ENCODE measurements at places on chromosomes 3 and 15. TPM values are rescaled to one million over a fixed set of nuclear protein-coding genes. Genes with fewer than 3 reads are reported as not detected.

Gene CLDN16
- polyA plus RNA-seq, result 0.07 TPM

Gene ACTC1
- polyA plus RNA-seq, result 8,941 TPM

Gene SERINC4
- polyA plus RNA-seq, result not detected

Gene HTR3E
- polyA plus RNA-seq, result not detected

Gene CEMIP
- polyA plus RNA-seq, result 1.9 TPM

Gene GPR149
- 0.17 TPM for polyA plus RNA-seq

DNA sequence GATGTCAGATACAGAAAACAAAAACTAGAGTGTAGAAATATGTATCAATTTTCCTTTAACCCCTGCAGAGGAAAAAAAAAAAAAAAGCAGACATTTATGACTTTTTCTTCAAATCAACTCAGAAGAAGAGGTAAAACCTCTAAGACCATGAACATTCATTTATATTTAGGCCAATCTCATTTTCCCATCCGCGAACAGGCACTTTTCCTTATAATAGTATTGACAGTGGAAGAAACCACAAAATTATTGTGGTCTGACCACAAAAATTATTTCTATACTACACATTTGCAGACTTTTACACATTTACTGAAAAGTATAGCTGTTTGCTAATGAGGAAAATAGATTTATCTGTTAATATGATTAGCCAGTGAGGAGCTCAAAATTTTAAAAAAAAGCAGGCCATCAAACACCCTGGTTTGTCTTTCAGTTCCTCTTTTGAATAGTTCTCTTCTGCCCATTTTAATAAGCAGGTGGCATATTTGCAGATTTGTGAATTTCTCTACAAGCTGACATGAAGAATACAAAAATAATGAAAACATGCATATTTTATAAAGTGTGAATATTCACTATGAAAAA, 5.7 kb downstream of the OSBPL11 start:
- DNase-seq, result no peak

DNA sequence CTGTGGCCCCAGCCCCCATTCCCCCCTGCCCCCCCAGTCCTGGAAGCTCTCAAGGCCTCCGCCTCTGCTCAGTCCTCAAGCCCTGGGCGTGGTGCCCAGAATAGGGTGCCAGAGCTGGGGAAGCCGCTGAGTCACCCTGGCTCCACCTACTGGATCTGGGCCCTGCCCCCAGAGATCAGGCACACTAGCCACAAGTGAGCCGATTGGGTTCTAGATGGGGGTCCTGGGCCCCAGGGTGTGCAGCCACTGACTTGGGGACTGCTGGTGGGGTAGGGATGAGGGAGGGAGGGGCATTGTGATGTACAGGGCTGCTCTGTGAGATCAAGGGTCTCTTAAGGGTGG, 5.7 kb downstream of the EIF4G1 start:
- DNase-seq, result peak; percentile 89

DNA sequence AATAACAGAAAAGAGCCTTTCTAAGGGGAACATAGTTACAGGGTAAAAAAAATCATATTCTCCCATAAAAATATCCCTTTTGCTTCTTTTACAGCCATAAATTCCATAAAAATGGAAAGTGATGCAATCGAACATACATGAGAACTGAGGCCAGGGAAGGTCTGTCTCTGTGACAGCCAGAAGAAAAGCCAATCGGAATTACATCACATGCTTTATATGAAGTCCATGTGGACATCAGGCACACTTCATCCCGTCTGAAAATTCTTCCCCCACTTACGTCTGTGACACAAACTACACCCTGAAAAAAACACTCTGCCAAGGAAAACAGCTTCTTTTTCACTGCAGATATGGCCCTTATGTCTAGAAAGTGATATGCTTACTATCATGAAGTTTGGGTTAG, 323.5 kb downstream of the ERC2 start:
- DNase-seq, result peak; percentile 90

- no peak for DNase-seq
These were observed 50.7 kb upstream of the AGBL1 start for GRCh38 chr15:86028961-86029360.

DNA sequence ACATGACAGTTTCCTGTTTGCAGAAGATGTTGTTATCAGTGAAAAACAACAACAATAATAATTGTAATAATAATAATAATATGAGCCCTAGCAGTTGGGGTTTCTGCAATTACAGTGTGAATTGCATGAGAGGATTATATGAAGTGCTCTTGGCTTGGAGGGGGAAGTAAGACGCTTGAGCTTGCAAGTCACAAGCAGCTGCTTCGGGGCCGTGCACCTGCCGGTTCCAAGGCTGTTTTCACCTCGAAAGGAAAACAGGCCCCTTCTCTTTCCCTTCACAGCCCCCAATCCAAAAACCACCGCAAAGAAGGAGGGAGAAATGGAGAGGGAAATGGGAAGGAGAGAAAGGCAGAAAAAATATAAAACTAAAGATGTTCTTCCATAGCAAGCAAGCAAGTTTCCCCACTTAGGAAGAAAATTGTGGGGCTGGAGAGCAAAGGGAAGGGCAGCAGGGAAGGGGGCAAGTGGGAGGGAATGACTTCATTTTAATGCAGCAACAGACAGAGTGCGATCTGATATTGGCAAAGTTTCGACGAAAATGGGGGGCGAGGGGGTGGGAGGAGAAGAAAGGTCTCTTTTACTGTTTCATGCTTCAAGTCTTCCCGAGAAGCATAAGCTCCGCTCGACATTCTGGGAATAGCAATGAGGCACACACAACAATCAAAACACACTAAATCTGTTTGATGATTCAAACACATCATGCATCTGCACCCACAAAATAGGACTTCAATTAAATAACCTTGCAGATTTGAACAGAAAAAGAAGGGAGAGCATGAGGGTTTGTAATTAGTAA, 284.2 kb upstream of the ATP11B start:
- DNase-seq, result no peak

DNA sequence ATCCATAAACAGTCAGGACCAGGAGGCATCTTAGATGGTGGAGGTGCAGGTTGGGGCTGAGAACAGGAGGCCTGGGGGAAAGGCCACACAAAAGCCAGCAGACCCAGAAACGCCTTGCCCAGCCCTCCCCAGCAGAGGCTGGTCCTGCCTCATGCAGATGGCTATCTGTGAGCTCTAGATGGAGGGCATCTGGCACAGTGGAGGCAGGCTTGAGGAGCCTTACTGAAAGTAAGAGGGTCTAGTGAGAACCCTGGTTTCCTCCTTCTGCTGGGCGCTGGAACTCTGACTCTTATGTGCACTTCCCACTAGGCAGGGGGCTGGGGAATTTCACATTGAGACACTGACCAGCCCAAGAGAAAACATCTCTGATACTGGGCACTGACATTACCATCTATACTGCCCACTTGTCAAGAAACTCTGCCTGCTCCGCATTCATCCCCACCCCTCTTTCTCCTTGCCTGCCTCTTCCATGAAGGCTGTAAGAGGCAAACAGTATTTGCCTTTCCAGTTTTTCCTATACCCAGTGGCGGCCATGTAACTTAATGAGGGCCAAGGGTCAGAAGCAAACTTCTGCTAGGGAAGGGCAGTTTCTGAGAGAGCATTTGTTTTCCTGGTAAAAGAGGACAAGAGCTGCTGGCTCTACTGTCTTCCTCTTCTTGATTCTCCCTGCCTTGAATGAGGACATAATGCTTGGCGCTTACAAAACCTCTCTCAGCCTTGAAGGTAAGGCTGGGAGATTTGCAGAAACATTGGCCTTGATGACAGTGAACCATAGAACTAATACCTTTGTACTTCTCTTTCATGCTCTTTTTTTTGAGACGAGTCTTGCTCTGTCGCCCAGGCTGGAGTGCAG, 4.4 kb upstream of the SCN5A start:
- DNase-seq, result no peak

- DNase-seq, result no peak
These were observed 228.8 kb upstream of the PPP2R3A start for GRCh38 chr3:135736740-135737139.

DNA sequence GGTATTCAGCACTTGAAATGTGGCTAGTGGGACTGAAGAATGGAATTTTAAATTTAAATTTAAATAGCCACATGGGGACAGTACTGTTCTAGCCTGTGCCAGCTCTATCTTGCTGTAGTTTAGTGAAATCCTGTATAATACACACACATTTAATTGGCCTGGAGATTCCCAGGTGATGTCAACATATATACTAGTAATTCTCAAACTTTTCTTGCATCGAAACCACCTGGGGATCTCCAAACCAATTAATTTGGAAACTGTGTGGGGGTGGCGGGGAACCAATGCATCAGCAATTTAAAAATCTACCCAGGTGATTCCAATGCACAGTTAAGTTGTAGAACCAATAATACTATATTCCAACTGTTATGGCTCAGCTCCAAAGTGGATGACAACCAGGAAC, 228.9 kb upstream of the MRPL3 start:
- DNase-seq, result no peak

DNA sequence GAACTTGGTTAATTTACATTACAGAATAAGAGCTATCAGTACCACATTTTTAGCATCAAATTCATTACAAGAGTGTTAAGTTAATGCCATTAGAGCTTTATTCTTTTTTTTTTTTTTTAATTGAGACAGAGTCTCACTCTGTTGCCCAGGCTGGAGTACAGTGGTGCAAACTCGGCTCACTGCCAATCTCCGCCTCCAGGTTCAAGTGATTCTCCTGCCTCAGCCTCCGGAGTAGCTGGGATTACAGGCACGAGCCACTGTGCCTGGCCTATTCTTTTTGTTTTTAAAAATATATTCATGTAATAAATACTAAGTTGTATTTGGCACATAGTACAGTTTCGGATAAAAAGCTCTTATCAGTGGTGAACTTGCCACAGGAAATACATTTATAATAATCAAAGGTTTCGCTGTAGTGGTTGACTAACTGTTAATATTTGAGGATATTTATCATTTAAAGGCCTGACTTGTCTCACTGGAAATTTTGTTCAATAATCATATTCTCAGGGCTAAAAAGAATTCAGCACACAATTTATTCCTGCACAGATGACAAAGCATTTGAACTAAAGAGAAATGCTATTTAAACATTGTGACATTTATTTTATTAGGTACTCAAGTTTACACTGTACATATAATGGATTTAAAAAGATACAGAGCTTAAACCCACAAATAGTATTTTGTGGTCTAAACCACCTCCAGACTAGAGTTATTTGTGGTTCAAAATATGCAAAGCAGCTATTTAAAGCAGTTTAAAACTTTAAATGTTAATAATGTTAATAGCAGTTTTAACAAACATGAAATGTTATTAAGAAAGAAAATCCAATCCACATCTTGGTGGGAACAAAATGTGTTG, 6.1 kb upstream of the LEKR1 start:
- no peak for DNase-seq

DNA sequence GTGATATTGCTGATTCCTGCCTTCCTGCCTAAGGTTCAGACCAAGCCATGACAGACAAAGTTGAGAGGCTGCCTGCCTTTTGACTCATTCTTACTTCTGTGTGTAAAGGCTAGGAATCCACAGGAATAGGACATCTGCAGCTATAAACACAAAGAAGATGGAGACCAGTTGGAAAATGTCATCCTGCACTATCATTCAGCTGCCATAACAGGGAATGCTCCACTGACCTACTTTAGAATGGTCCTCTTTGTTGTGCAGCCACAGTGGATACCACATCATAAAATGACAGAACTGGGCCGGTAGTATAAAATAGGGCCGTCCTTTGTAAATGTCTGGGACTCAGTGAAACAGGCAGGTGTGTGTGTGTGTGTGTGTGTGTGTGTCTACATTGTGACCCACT, 75.1 kb downstream of the STAC start:
- DNase-seq, result no peak

DNA sequence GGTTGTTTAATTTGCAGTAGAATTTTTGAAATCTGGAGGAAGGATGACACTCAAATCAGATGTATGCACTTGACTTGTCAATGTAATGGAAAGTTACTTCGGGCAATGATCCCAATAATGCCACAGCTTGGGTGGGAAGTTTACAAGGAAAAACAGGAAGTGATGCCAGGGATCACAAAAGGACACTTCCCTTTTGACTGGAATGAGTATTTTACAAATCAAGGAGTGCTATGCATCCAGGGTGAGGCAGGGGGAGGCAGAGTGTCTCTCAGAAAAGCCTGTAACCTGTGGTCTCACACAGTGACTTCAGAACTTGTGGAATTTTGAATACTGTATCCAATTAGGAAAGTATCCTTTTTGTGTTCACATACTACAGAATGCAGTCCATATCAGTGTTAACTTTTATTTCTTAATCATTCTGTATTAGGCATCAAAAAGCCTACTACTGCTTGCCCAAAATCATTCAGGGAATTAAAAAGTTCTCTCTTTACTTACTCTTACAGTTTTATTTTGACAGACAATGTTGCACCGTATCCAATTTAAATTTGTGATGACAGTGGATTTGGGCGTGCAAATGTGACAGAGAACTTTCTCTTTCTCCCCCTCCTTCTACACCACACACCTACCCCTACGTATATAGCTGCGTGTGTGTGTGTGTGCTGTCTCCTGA, 445.1 kb downstream of the MECOM start:
- peak; percentile 35 for DNase-seq

- DNase-seq, result no peak
These were observed 265.2 kb upstream of the UBE2E1 start for GRCh38 chr3:23540600-23540999.

DNA sequence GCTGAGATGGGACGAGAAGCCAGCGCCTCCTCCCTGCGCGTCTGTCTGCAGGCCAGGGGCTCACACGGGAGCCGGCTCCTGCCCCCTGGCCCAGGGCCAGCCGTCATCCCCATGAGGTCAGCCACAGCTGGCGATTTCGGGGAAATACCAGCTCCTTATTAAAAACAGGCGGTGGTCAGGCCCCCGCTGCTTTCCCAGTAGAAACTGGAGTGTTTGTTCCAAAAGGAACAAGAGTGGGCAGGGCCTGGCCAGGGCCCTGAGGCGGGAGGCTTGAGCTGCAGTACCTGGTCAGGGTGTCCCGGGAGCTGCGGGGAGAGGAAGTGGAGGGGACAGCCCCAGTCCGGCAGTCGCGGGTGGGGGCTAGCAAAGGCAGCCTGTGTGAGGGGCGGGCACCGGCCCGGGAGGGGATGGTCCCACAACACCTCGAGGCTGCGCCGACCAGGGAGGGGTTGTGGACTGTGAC, 17.8 kb downstream of the MYL3 start:
- peak; percentile 72 for DNase-seq

GRCh38 chr3:57826952-57827723, 71.0 kb downstream of the SLMAP start:
- DNase-seq, result no peak

GRCh38 chr15:40052604-40053003, 13.6 kb upstream of the SRP14 start:
- DNase-seq, result no peak

GRCh38 chr3:143258692-143259091, 139.1 kb downstream of the CHST2 start:
- no peak for DNase-seq

DNA sequence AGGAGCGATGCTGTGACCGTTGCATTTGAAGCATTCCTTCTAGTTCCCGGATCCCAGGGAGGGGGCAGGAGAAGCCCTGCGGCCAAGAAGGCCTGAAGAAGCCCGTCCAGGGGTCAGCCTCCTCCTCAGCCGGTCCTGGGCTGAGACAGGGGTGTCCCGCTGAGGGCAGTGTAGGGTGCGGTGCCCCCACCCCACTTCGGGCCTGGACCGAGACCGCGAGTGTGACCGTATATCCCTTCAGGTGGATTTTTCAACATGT, 2.8 kb downstream of the OCA2 start:
- DNase-seq, result no peak

- no peak for DNase-seq
These were observed 860.0 kb upstream of the NR2F2 start for GRCh38 chr15:95470529-95470928.

- DNase-seq, result no peak
These were observed 455.0 kb upstream of the THBS1 start for GRCh38 chr15:39125904-39126303.

- no peak for DNase-seq
These were observed 315.9 kb downstream of the ZIC4 start for GRCh38 chr3:147090461-147090860.

Measured in muscle of back (tissue), 13 donors.